ENCODE measurements at places on chromosomes 11 and 22.
A peak's percentile ranks its signal among the peaks of the same experiment; 100 is the strongest.

DNA sequence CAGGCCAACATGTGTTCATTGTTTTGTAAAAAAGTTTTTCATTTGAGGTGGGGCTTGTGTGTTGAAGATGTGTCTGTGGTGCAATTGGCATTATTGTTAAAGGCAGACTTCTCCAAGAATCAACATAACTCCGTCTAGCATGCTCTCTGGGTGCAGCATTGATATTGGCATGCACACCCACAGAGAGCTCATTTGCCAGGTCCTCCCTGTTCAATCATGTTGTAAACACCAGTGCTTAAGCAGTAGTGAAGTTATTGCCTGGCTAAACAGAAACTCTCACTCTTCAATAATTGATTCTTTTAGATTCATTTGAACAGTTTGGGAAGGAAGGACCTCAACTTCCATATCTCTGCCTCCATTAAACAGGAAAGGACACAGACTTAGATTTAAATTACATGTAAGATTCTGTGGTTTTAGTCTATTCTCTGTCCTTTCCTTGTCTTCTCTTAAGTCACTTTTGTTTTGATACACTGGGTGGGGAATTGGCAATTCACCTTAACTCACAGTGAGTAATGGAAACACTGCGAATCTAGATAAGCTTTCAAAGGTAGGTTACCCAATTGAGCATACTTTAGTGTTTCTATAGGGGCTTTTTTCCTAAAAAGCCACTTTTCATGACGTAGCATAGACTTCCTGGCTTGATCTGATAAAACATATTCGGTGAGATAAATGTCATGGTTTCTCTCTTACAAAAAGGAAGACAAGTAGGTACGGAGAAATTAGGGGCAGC lies 30.8 kb upstream of the EXPH5 start:
- no peak for DNase-seq

DNA sequence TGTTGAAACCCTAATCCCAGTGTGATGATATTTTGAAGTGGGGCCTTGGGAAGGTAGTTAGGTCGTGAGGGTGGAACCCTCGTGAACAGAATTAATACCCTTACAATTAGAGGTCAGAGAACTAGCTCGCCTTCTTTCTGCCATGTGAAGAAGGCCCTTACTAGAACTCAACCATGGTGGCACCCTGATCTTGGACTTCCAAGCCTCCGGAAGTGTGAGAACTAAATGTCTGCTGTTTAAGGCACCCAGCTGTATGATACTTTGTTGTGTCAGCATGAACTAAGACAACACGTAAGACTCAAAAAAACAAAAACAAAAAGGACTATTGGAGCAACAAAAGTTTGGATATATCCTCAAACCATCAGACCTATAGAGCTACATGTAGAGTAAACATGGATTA lies 52.0 kb downstream of the TMEM123 start:
- no peak for DNase-seq

GRCh38 chr11:131350872-131351271 lies 19.5 kb upstream of the NTM start:
- DNase-seq, result no peak

DNA sequence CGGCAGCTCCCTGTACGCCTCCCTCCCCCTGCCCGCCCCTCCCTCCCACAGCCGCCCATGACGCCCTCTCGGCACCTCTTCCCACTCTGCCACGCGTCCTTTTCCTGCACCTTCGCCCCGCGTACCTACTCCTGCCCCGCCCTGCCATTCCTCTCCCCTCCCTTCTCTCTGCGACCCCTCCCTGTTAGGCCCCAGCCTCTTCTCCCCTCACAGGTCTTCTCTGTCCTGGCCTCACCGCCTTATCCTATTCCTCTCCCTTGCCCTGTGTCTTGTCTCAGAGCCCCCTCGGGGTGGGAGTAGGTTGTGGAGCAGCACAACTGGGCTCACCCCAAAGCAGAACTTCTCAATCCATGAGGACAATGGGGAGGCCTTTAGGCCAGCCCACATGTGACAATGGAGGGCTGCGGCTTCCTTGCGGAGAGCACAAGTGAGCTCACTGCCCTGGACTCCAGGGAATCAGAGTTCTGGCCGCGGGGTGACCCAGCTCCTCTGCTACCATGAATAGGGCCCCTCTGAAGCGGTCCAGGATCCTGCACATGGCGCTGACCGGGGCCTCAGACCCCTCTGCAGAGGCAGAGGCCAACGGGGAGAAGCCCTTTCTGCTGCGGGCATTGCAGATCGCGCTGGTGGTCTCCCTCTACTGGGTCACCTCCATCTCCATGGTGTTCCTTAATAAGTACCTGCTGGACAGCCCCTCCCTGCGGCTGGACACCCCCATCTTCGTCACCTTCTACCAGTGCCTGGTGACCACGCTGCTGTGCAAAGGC lies 539 bp downstream of the SLC35C1 start:
- no peak for DNase-seq

- no peak for DNase-seq
These were observed 104.3 kb downstream of the ST3GAL4 start for GRCh38 chr11:126459691-126460281.

GRCh38 chr22:46948411-46949144 lies 186.1 kb downstream of the TBC1D22A start:
- DNase-seq, result no peak

DNA sequence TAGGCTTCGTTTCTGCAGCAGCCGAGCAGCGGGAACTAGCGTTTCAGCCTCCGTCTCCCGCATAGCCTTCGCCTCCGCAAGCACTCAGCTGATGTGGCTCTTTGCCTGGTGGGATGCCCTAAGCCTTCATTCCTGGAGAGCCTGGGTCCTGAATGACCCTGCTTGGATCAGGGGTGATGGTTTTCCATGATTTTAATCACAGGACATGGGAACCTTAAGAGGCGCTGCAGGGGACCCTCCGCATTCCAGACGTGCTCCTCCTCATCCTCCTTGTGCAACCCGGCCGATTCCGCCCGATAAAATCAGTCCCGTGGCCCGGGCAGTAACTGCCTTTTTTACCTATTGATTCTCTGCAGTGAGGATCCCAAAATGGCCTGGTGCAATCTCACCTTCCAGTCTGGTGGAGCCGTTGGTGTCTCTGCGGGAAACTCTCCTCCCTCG lies 8.2 kb downstream of the C11orf21 start:
- no peak for DNase-seq

GRCh38 chr11:119583585-119583984 lies 145.4 kb downstream of the NECTIN1 start:
- no peak for DNase-seq

DNA sequence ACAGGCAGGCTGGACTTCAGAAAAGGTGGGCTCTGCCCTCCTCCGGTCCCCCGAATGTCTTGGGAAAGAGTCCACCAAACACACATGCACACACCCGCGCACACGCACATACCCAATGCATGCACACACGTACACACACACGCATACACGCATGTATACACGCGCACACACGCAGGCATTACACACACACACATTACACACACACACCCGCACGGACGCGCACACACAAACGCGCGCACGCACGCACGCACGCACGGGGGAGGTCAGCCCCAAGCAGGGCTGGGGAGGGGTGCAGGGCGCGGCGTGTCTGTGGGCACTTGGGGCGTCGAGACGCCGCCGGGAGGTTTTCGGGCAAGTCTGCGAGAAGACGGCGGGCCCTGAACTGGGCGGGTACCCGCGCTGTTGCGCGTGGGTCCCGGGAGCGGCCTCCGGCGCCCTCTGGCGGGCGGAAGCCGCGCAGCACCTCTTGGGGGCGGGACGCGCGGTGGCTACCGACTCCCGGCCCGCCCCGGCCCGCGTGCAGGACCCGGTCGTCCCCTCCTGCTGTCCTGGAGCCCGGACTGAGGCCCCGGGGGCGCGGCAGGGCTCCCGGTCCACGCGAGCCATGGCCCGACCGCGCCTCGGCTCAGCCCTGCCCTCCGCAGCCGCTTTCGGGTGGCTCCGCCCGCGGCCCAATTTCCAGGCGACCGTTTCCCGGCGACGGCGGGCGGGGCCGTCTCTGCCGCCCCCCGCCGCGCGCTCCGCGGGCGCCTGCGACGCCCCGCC lies 3.6 kb downstream of the SEPTIN5 start:
- DNase-seq, result peak; percentile 76

- DNase-seq, result no peak
These were observed 2.5 kb upstream of the TPP1 start for GRCh38 chr11:6621711-6622211.

- no peak for DNase-seq
These were observed 18.1 kb downstream of the CKAP5 start for GRCh38 chr11:46827995-46828394.

DNA sequence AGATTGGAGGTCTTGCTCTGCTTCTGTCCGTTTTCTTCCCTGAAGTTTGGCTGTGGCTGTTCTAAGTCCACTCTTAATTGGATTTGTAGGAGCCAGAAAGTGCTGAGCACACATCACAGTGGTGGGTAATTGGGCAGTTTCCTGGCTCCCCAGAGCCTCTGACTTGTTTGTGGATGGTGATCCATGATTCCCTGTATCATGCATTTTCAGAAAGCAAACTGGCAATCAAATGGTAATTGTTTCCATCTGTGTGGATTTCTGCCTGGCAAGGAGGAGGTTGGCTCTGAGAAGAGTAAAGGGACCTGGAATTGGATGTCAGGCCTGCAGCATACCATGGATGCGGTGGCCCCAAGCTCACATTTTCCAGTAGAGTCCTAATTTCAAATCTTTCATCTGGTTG lies 49.5 kb downstream of the PPFIBP2 start:
- DNase-seq, result no peak

DNA sequence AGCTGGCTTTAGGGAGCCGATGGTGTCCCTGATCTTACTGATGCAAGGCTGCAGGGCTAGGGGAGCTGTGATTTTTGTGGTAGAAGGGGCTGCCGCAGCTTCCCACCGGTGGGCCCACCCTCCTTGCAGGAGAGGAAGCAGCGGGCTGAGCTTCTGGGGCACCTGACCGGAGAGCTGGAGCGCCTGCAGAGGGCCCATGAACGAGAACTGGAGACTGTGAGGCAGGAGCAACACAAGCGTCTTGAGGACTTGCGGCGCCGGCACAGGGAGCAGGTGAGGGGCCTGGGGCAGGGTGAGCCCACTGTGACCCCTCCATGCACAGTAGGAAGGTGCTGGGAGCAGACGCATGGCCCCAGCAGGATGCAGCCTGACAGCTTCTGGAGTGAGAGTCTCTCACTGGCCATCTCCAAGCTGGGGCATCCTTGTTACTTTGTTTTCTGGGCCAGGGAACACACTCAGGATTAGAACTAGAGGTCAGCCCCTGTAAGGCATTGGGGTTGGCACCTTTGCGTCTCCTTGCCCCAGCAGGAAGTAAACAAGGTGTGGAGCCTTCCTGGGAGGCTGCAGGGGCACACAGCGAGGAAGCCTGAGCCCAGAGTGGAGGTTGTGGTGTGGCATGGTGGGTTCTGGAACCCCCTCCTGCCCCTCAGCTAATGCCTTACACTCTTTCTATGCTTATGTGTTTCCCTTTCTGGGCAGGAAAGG lies 66.7 kb downstream of the CEP164 start:
- no peak for DNase-seq
